Iris pigment epithelial cell (primary cell): ENCODE measurements at places on chromosomes 5 and 9.

DNA sequence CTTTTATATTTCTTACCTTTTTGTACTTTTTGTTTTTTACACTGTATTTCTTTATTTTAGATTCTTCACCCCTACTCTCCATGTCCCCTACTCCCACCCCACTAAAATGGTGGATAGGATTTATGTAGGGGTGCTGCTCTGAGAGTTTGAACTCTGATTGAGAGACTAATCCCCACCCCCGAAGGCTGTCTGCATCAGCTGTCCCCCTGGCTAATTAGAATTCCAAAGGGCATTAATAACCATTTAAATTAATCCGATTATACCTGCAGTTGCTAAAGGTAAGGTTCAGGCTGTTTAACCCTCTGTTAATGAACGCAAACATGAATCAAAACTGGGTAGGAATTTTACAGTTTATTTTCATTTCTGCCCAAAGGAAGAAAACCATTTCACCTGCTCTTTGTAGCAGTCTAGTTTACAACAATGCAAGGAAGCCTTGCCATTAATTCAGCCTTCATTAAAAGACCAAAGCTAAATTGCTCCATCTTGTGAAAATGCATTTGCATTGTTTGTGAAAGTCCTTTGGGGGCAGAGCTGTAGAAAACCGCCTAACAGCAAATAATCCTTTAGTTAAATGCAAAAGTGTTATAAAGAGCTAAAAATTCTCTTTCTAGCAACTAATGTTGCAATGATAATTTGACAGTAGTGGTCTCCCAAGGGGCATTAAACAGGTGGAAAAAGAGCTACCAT lies 71.2 kb downstream of the ZCCHC7 start:
- DNase-seq, result no peak

DNA sequence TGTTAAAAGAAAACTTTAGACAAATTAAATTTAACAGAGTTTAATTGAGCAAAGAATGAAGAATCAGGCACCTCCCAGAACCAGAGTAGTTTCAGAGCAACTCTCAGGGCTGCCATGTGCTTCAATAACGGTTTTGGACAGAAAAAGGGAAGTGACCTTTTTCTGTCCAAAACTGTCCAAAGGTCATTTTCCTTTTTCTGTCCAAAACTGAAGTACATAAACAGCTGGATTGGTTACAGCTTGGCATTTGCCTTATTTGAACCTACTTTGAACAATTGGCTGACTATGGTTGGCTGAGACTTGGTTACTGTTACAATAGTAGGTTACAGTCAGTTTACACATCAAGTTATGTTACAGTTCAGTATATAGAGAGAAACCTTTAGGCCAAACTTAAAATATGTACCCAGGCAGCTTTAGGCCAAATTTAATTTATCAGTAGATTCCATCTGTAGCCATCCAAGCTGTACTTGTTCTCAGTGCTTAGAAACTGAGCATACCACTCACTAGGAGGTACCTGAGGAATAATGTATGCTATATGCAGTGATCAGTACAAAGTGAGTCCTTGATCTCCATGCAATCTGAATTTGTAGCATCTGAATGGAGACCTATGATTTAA lies 44.0 kb downstream of the C9orf85 start:
- DNase-seq, result no peak

DNA sequence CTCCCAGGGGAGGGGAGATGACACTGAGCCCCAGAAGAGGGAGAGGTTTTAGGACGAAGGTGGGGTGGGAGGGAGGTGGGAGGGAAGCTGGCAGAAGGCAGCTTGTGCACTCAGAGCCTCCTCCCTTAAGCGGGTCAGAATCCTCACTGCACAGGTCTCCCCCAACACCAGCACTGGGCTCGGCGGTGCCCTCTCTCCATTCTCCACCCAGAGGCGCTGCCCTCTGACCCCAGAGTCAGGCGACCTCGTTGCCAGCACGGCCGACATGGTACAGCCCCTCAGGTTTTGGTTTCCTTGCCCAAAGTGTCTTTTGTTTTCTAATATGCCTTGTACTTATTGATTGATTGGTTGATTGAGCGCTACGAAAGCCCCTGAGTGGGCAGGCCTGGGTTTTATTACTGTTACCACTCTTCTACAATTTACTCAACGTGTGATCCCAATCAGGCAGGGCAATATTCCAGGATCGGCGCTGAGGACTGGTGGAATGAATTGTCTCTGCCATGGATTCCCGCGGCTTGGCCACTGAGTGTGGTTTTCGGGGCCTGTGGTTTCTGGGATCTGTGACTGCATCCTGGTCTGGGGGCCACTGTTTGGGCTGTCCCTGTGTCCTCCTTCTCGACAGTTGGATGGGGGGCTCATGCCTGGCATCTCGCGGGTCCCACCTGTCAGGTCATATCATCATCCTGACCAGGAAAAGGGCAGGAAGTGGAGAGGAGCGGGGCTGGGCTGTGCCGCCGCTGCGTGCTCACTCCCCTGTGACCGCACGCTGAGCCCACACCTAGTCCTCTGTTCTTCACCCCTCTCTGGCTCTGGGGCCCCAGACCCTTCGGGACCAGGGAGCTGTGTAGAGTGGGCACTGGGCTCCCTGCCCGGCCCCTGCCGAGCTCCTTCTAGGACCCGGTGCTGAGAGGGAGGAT lies 9.6 kb upstream of the FCN2 start:
- DNase-seq, result no peak

- DNase-seq, result no peak
Observed at GRCh38 chr5:978693-979092, 29.9 kb upstream of the NKD2 start.

DNA sequence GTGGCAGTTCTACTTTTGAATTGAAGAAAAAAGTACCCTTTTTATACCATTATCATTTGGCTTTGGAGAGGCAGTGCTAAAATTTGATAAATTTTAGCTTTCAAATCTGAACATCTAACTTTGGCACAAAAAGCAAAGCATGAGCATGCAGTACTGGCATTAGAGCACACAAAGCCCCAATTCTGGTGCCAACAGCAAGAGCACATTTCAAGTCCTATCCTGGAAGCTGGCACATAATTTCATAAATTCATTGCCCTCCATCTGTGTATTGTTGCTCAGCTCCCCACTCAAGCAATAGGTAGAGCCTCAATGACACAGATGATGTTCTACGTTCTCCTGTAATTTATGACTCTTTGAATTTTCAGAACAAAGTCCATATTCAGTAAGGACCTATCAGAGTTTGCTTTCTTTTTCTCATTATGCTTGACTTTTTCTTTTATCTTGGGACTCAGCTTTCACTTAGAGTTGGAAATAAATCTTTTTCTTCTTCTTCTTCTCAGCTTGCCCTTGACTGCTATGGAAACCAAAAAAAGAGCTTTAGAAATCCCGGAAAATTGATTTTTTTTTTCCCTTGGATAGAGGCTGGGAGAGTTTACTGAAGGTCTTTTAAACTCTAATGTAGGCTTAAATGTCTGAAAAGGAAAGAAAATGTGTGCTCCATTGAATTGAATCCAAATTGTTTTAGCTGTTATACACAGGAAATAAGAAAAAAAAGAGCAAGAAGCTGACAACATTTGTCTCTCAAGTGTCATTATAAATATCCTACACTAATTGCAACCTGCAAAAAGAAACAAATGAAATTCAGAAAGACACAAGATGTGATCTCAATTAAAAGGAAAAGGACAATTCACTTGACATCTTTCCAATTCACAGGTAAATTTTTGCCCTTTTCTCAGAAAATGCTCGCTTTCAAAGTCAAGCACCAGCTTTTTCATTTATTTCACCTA lies 380.8 kb upstream of the CDH18 start:
- DNase-seq, result no peak

DNA sequence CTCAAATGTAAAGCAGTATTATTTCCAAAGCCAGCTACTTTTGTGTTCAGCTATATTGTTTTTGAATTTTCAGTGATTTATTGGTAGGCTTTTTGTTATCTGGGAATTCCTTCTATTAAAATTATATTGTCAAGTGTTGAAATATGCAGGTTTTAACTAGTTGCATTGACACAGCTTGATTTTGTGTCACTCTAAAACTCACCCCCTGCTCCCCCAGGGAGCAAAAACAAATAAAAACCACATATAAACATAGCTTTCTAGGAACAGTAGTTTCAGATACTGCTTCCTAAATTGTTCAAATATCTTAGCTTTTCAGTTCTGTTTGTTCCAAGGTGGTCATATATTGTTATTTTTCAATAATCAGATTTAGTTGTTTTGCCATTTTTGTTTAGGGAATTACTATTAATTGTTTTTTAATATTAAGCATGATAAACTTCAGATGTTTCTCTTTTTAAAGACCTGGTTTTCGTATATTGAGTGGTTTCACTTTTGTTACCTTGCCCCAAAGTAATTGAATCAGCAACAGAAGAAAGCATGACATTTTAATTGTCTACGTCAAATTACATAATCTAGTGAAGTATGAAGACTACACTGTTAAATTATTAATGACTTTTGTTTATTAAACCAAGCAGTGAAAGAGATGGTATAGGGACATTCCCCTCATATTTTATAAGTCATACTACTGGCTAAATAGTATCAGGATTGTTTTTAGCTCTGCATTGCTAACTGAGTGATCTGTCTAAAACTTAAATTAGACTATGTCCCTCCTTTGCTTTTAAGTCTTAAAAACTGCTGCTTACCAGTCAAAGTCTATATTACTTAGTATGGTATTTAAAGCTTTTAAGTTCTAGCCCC lies 43.4 kb downstream of the ERBIN start:
- DNase-seq, result no peak

GRCh38 chr9:4530375-4530774 lies 40.1 kb downstream of the SLC1A1 start:
- peak; percentile 33 for DNase-seq

GRCh38 chr5:98942847-98943246 lies 14.0 kb upstream of the CHD1 start:
- peak; percentile 79 for DNase-seq

DNA sequence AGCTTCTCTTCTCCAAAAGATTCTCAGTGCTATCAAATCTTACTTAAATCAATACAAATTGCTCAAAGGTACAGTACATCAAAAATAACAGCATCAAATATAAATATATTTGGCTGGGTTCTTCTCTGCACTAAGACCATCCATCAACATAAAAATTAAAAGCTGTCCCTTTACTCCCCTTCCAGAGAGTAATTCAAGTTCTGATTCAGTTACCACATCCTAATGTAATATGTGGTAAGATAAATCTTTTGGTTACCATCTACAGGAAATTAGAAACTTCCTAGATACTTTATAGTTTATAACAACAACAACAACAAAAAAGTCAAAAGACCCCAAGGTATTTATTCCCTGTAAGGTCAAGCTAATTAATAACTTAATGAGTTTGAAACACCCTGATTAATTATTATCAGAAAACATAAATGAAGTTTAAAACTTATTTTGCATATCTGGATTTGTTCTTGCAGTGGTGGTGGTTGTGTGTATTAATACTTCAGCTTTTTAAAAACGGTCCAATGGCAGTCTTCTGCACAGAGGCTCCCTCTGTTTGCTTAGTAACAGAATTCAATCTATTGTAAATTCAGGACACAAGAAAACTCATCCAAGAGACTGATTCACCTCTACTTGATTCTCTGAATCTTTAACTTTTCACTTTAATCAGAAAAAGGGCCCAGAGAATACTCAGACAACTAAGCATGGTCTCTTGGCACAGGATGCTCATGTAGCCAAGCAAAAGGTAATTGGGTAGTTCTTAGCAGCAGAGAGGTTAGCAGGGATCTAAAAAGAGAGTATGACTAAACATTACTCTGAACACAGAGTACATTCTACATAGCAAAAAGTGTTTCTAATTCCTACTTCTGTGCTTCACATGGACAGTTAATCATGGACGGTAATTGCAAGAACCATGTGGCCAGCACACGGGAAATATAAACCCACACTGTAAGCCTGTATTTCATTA lies 20.1 kb downstream of the DIAPH1 start:
- DNase-seq, result peak; percentile 60

DNA sequence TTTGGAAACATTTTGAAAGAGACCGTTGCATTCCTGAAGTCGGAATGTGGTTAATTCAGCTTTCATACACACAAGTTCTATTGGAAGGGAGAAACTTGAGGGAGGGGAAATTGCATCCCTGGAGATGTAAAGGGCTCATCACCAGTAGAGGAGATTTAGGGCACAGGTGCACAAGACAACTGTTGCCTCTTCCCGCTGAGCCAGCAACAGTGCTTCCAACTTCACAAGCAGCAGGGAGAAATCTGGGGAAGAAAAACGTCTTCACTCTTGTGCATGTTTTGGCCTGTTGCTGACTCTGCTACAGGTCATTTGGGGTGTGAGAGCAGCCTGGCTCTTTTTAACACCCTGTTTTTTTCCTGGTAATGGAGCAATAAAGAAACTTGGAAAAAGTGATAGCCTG lies 277.9 kb downstream of the GAS1 start:
- no peak for DNase-seq

DNA sequence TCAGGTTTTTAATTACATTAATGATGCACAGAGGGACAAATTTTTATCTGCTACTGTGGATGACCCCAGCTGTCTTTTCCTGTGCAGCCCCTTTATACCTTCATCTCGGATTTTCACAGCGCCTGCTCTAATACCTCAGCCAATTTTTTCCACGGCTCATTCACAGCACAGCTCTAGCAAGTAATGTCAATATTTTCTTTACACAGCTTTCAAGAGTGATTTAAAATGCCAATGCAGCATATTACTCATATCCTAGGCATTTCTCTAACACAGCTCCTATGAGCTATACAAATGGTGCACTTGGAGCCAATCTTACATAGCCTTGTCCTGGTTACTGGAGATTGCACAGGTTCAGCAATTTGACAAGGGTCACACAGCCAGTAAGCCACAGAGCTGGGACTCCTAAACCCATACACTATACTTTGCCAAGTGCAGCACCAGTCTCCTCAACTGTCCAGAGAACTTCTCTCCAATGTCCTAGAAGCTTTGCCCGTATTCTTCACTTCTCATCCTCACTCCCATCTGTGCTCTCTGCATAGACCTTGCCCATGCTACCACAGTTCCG lies 661.8 kb downstream of the DTWD2 start:
- peak; percentile 2 for DNase-seq
